ENCODE measurements at places on chromosomes 7 and 10.

- DNase-seq: no peak
Measured at GRCh38 chr10:131126321-131127137, 185.0 kb downstream of the TCERG1L start.

DNA sequence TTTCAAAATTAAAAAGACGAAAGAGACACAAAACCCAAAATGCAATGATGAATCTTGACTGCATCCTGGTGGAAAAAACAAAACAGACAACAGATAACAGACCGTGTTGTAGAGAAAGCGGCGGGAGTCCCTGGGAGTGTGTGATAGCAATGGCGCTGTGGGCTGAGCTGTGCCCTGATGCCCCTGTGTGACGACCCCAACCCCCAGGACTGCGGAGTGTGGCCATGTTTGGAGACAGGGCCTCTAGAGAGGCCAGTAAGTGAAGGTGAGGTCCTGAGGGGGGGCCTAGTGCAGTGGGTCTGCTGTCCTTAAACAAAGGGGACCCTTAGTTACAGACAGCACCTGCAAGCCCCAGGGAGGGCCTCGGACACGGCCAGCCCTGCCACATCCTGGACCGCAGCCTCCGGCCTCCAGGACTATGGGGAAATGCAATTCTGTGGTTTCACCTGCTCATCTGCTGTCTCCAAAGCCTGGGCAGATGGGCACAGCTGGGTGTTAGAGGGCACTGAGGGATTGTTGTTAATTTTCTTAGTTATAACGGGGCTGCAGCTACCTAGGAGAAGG lies 277.7 kb downstream of the DNAJB6 start:
- DNase-seq: no peak

- no peak for DNase-seq
Measured at GRCh38 chr7:46764100-46764936, 817.6 kb downstream of the TNS3 start.

GRCh38 chr10:103276896-103277712 lies at the start of gene INA:
INA (plus strand) TSS chr10:103277138; CDS start chr10:103277212, 74 bp downstream.
- DNase-seq: no peak

DNA sequence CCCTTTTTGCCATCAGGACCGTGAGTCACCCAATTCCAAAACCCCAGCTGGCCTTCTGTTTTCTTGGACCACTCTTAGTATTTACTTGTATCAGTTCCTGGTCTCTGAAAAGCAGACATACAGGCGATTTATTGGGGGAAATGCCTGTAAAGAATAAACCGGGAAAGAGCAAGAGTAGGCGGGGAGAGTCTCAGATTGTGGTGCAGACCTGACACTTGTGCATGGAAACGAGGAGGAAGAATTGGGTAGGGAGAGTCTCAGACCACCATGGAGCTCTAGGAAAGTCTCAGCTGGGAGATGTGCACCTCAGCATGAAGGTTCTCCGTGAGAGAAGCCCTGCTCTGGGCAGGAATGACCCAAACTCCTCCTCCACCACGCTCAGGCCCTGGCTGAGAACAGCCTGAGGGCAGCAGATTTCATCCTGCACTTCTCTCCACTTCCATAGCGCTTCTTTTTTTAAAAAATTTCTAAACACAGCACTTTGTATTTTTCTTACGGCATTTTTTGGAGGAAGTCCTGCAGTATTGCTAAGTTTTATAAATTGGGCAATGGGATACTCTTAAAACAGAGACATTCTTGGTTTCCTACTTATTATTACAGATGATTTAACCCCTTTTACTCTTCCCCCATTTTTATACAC lies 6.1 kb upstream of the TASOR2 start:
- no peak for DNase-seq

DNA sequence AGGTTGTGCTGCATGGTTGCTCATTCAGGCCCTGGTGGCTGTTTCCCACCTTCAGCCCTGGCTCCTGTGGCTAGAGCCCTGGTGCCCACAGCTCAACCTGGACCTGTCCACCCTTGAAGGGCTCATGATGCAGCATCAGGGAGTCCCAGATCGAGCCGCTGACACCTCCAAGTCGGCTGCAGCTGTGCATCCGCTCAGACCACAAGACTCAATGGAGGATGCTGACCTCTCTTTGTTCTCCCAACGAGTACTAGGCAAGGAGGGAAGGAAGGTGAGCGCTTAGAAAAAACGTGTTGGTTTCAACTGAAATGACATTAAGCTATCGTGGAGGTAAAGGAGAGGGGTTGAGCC lies 9.5 kb upstream of the C10orf95 start:
- DNase-seq: no peak

DNA sequence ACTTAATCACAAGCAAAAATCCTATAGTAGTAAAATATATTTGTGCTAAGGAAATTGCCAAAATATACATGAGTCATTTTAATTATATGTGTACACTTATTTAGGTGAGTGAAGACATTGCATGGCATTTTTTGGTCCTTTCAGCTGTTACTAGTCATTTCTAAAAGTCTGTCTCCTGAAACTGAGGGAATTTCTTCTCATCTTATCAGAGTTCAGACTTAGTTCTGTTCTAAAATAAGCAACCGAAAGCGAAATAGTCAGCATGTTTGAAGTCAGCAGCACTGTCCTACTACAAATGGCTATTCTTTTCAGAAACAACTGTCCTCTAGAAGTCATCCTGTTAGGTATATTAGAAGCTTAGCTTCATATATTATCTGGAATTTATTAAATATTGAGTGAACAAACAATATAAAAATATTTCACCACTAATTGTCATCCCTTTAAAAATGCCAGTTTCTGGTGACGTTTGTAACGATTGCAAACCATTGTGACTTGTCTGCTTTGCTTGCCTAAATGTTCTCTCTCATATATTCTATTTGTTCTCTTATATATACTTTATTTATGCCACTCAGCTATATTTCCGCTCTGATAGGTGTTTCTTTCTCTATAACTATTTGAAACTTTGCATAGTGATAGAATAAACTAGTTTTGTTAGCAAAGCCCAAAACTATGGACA lies 227.4 kb upstream of the KAT6B start:
- DNase-seq: no peak

DNA sequence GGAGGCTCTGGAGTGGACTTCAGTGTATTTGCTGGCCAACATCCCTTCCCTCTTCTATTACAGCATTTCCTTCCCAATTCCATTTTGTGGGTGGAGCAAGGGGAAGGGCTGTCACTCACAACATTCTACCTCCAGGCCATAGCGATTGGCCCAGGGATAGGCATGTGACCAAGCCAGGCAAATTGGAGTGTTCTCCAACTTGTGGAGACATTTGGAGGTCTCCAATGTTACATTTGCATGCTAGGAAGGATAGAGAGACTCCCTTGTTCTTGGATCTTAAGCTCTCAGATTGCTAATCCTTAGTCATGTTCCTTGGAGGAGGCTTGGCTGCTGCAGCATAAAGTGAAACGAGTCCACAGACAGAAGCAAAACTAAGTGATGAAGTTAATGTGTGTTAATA lies 95.6 kb upstream of the KIF5B start:
- no peak for DNase-seq

- DNase-seq: no peak
Measured at GRCh38 chr10:23535381-23535780, 96.5 kb downstream of the OTUD1 start.

GRCh38 chr7:110356438-110356837 lies 734.5 kb upstream of the LRRN3 start:
- no peak for DNase-seq

DNA sequence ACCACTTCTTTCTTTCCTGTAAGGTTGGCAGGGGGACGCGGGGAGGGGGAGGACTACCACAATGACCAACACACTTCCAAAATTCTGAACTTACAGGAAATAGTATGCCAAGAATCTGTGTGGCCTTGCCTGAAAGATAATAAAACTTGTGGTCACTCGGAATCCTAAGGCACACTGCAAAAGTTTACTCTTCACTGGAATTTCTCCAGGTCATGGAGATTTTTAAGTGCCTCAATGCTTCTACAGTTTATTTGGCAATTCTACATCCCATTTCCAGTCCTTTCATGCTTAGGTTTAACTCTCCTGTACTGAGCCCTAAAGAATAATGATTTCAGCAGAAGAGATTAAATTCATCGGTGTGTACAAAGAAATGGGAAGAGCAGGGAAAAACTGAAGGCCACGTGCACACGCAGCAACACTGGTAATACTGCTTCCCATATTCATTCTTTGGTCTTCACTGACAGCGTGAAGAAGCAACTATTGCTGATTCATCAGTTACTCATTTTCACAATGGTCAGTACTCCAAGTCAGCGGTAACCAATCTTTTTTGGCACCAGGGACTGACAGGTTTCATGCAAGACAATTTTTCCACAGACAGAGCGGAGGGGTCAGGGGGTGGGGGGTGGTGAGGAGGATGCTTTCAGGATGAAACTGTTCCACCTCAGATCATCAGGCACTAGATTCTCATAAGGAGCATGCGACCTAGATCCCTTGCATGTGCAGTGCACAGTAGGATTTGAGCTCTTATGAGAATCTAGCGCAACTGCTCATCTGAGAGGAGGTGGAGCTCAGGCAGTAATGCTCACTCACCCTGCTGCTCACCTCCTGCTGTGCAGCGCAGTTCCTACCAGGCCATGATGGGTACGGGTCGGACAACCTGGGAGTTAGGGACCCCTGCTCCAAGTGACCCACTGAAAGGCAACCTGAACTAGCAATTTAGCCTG lies 9.8 kb downstream of the LARP4B start:
- no peak for DNase-seq

- no peak for DNase-seq
Measured at GRCh38 chr7:1681581-1681980, 11.5 kb downstream of the ELFN1 start.

- DNase-seq: no peak
Measured at GRCh38 chr7:27132214-27132613, 1.7 kb upstream of the HOXA4 start.

- DNase-seq: no peak
Measured at GRCh38 chr7:123674399-123675180, 18.9 kb downstream of the LMOD2 start.

- no peak for DNase-seq
Measured at GRCh38 chr10:102400598-102401341, 5.3 kb downstream of the NFKB2 start.

- DNase-seq: no peak
Measured at GRCh38 chr10:27138277-27138676, 15.9 kb downstream of the YME1L1 start.

DNA sequence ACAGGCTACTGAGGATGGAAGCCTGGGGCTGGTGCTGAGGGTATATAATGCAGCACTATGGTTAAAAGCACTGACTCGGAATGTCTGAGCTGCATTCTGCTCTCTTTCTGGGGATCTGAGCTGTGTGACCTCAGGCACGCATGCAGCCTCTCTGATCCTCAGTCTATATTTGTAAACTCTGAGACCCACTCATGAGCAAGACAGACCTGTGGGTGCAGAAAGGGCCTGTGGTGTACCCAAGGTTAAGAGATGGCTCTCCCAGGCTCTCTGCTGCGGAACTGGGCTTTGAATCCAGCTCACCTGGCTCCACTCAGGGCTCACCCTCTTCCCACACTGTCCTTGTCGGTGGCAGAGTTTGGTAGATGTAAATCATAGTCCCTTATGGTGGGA lies 89.9 kb downstream of the CHST15 start:
- no peak for DNase-seq

DNA sequence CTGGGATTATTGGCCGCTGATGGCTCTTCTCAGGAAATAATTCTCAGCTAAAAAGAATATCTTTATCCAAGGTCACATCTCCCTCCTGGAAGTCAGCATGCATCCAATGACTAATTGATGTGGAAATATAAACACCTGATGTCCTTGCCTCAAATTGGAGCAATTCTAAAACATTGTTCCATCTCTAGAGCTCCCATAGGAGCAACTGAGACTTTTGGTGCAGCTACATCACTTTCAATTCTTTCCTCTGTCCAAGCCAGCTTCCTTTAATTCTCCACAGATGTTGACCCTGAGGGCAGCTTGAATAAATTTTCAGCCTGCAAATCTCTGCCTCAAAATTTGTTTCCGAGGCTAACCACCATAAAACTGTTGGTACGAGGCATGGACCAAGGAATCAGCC lies 43.9 kb upstream of the KCND2 start:
- DNase-seq: no peak

- DNase-seq: no peak
Measured at GRCh38 chr7:41110186-41110585, 592.7 kb downstream of the INHBA start.

DNA sequence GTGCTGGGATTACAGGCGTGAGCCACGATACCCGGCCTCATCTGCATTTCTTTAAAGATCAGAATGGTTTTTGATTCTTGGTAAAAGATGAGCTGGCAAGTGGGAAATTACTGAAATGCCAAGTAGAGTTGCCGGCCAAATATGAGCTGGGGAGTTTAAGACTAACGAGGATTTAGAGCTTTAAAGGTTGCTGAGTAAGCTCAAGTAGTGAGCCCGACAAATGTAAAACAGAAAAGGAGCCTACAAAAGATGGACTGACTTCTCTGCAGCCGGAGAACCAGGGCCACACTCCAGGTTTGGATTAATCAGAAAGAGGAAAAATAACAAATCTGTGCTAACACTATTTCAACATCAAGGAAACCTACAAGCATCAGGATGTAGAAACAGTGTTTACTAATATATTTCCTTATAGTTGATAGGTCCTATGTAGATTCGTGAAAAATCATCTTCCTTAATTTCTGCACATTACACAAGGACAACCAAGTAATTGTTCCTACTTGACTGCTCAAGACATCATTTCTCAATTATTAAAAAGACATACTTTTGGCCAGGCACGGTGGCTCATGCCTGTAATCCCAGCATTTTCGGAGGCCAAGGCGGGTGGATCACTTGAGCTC lies 49.6 kb downstream of the MPP7 start:
- no peak for DNase-seq

- no peak for DNase-seq
Measured at GRCh38 chr7:77407906-77408305, 8.2 kb downstream of the GSAP start.

- DNase-seq: no peak
Measured at GRCh38 chr10:117805139-117805538, 241.6 kb downstream of the RAB11FIP2 start.

DNA sequence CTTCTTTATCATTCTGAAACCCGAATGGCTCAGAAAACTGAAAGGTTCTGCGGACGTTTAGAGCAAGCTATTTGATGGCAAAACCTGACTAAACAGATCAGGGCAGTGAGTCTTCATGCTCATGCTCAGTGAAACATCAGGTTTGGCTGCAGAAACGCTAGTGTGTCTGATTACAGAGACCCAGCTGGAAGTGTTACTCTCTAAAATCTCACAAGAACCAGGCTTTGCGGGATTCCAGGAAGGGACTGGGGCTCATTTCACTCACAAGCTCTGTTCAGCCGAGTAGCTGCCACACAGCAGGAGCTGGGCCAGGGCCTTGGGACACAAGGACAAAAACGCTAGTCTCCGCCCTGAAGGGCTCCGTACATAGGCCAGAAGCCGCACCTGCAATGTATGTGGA lies 2.9 kb downstream of the PITRM1 start:
- no peak for DNase-seq

DNA sequence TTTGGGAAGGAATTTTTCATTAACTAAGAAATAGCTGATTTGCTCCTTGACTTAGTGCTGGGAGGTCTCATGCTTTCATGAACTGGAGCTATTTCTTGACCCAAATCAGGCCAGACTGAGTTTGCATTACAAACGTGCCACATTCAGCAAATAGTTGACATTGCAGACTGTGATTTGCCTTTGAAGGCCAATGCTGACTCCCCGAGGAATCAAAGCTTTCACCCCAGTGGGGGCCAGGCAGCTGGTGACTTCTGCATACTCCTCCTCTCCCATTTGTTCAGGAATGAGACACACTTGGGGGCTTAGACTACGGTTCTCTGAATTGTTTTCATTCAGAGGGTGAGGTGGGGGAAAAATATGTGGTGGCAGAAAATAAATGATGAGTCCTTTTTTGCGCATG lies 111.0 kb upstream of the JAZF1 start:
- DNase-seq: no peak

All from cortex of kidney (tissue), 1 donor.